Activated CD8-positive, alpha-beta memory T cell treated with anti-CD3 and anti-CD28 coated beads, Interleukin-2, amount 10 ng/mL, durations not matched to agents 7 days and 5 days (primary cell): ENCODE measurements at places on chromosomes 7 and 10. TPM values are rescaled to one million over a fixed set of nuclear protein-coding genes. Genes with fewer than 3 reads are reported as not detected.
A peak's percentile ranks its signal among the peaks of the same experiment; 100 is the strongest.

Gene DBNL
- total RNA-seq: 153 TPM

Gene SRRM3
- total RNA-seq: not detected

Gene CDNF
- total RNA-seq: 0.94 TPM

Gene GRID2IP
- total RNA-seq: 0.14 TPM

Gene SPAM1
- not detected for total RNA-seq

Gene LRIT1
- total RNA-seq: not detected

Gene CPXM2
- total RNA-seq: not detected

Gene PNLIPRP2
- not detected for total RNA-seq

Gene CDHR3
- total RNA-seq: 0.30 TPM

Gene BUB3
- 282 TPM for total RNA-seq

Gene NOLC1
- 107 TPM for total RNA-seq

Gene CPED1
- not detected for total RNA-seq

Gene HUS1
- 27.0 TPM for total RNA-seq

Gene SLC13A1
- not detected for total RNA-seq

Gene EN2
- not detected for total RNA-seq

Gene DDC
- total RNA-seq: not detected

Gene CELF2
- total RNA-seq: 219 TPM

GRCh38 chr10:110498982-110499795, 1.5 kb downstream of the DUSP5 start:
- peak; percentile 83 for DNase-seq

GRCh38 chr7:123039269-123039668, 43.8 kb upstream of the TAS2R16 start:
- DNase-seq: no peak

DNA sequence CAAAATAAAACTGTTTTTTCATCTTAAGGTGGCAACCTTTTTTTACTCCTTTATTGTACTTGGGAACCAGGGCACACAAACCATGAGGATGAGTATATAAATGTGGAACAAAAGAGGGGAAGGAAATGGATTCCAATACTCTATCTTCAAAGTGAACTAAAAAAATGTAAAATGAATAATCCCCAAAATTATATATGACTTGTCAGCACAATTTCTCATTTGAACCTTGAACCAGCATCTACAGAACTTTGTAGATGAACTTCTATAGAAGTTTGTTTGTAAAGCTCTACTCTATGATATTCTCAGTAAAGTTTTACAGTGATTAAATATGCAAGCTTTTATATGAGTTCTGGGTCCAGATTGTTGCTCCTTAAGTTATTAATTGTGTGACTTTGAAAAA, 218.2 kb upstream of the ETV1 start:
- no peak for DNase-seq

GRCh38 chr7:20218279-20218678, 1.1 kb upstream of the MACC1 start:
- no peak for DNase-seq

DNA sequence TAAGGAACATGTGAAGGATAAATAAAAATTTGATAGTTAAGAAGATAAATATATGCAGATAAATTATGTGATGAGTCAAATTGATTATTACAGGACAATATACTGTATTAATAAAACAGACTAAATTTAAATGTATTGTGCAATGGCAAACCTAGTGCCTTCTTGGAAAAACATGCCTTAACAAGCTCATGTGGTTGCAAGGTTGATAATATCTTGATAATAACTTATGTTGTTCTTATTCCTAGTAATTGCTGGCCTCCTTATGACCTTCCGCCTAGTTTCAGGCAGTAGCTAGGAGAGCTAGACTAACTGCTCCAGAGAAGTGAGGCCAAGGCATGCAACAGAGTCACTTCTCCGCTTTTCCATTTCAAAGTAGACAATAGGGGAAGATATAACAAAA, 7.6 kb upstream of the RAB11FIP2 start:
- no peak for DNase-seq

GRCh38 chr10:95606922-95607321, 45.8 kb upstream of the SORBS1 start:
- DNase-seq: no peak

GRCh38 chr7:2870471-2870931, 26.4 kb upstream of the GNA12 start:
- peak; percentile 59 for DNase-seq

GRCh38 chr10:11353006-11353896, 258.2 kb downstream of the USP6NL start:
- no peak for DNase-seq

DNA sequence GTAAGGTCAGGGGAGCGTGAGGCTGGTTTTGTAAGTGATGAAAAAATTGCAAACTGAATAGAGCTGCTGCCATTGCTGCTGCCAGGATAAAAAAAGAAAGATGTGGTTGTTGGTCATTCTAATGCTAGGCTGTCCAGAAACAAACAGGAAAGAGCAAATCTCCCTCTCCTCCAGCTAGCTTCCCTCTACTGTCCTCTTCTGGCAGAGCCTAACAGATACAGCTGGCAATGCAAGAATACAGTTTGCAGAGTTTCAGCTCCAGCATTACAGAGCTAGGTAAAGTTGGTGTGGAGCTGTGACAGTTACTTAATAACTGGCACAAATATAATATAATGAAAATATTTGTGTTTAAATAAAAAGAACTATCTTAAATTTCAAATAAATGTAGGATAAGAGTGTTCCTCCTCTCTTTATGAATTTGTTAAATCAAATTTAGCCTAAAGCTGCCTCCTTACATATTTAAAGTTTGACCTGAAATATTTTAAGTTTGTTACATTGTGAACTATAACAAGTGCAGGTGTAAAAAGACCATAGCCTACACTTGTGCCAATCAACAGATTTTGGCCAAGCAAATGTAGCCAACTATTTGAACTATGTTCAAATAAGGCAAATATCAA, 407.7 kb downstream of the SH2D4B start:
- DNase-seq: no peak

GRCh38 chr7:66013938-66014337, 31.9 kb upstream of the GUSB start:
- DNase-seq: no peak

- no peak for DNase-seq
These were observed 786 bp downstream of the ATP5F1C start for GRCh38 chr10:7788639-7789286.

GRCh38 chr7:141837683-141838082, 3.6 kb downstream of the PRSS37 start:
- DNase-seq: no peak

DNA sequence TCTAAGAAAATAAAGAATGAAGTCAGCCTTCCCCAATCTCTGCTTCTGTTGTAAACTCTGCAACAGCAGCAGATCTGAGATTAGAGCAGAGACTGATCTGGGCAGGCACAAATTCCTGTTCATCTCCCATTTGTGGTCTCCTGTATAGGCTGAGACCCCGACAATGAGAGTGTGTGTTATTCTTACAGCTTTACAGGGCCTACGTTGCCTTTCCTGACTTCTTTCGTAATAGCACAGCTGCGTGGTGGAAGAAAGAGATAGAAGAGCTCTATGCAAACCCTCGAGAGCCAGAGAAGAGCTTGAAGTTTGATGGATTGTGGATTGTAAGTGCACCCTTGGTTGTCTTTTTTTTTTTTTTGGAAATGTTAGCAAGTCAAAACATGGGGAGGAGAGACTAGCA, 72.1 kb downstream of the PRSS58 start:
- no peak for DNase-seq

- DNase-seq: no peak
These were observed 615.2 kb upstream of the FOXK1 start for GRCh38 chr7:4066626-4067475.

DNA sequence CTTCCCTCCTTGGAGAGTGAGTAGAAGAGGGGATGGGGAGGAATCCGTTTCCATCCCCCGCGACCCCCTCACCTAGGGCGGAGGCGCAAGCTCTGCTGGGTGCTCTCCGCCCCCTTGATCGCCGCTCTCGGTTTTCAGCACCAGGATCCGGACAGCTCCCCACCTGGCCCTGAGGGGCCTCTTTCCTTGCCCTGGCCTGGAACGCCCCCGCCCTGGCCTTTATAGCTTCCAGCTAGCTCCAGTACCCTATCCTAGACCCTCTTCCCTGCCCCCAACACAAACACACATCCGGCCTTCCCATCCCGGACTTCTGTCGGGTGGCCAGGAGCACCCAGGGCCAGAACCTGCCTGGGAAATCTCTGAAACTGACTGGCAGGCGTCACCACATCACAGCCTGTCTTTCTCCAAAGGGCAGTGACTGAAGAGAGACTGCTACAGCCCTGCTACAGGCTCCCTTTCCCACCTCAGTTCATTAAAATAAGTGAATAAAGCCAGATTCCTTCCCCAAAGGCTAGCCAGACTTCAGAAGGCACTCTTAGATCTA, 72.3 kb upstream of the LEP start:
- DNase-seq: peak; percentile 49

DNA sequence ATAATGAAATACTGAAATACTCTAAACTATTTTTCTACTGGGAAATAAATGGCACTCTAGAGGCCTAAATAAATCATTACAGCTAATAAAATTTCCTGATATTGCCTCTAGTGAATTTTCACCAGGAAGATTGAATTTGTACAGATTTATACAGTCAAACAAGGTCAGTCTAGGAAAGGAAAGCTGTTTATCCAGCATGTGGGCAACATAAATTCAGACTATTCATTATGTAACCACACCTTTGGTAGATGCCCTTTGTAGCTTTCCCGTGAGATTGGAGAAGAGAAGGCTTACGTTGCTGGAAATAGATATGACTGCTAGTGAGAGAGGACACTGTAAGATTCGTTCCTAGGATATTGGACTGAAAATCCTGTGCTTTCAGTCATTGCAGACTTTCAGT, 35.2 kb upstream of the PNLIP start:
- no peak for DNase-seq

GRCh38 chr7:115679976-115680375, 350.6 kb downstream of the TFEC start:
- no peak for DNase-seq

DNA sequence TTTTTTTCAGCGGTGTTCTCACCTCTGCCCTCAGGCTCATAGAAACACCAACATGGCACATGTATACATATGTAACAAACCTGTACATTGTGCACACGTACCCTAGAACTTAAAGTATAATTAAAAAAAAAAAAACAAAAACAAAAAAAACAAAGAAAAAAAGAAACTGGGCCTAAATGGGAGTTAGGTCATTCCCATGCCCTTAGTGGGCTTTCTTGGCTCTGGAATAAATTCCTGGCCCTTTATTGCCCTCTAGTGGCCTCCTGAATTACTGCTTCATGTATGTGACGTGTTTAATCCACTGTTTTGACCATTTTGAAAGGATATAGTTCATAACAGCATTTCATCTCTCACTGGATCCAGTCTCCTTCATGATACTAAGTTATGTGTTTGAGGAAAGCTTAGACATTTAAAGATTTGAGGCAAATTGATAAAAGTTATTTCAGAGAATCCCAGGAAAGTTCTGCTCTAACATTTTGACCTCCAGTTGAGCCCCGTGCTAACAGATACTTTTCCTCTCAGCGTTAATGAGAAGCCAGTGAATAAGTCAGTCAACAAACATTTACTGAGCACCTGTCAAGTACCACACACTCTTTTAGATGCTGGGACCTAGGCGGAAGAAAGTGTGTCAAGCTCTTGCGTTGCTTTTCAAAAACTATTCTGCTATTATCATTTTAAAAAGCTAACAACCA, 54.7 kb upstream of the SYPL1 start:
- peak; percentile 57 for DNase-seq

GRCh38 chr7:95534796-95535195, 49.1 kb downstream of the ASB4 start:
- no peak for DNase-seq

DNA sequence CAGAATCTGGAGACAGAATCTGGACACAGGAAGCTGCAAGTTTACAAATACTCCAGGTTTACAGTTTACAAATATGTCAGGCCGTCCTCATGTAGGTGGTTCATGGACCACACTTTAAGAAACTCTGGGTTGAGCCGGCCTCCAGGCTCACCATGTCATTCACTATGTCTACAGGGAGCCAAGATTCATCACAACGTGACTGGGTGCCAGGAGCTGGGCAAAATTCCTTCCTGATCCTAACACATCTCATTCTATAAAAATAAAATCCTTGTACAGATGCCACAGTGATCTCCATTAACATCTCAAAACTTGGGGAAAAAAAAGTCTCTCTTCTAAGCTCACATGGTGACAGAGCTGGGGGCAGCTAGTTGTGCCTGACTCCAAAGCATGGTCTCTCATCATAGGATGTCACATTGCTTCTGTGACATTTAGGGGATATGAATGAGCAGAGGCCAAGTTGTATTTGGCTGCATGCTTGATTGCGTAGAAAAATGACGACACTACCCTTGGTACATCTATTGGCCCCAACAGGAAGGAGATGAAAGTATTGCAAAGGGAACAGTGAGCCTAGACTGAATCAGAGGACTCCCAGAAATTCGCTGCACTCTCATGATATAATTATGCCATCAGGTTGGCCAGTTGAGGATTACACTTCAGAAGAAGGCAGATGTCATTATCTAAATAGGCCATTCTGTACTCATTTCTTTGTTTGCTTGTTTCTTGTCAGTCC, 35.9 kb downstream of the MTURN start:
- DNase-seq: no peak

DNA sequence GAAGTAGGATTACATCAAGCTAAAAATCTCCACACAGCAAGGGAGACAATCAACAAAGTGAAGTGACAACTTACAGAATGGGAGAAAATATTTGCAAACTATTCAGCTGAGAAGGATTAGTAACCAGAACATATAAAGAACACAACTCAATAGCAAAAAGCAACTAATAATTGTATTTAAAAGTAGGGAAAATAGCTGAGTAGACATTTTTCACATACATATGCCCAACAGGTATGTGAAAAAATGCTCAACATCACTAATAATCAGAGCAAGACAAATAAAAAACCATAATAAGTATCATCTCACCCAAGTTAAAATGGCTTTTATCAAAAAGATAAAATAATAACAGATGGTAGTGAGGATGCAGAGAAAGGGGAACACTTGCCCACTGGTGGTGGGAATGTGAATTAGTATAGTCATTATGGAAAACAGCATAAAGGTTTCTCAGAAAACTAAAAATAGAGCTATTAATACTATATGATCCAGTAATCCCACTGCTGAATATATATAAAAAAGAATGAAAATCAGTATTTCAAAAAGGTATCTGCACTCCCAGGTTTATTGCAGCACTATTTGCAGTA, 784.5 kb upstream of the C7orf33 start:
- DNase-seq: no peak

DNA sequence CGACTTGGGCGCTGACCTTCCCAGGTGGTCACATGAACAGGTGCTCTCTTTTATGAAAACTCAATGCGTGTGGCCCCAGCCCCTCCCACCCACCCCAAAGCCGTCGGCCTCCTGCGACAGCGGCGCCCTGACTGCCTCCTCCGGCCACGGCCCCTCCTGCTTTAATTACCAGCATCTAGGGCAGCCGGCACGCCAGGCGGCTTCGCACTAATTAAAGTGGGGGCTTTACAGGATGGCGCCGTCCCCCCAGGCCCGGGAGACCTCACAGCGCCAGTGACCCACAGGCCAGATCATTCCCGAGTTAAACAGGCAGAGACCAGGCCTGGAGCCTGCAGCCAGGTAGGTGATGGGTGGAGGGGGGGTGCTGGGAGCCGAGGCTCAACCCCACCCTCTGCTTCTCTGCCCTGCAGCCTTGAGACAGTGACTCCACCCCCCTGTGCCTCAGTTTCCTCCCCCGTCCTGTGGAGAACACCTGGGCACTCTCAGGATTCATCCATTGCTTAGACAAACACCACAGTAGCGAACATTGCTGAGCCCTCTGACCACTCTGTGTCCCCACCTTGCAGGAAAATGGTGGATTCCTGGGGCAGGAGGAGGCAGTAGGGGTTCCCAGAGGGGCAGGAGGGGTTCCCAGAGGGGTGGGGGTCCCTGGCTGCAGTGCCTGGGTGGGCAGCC, 100.8 kb downstream of the MICALL2 start:
- DNase-seq: no peak
